ENCODE measurements at places on chromosomes 1 and 21. TPM values are rescaled to one million over a fixed set of nuclear protein-coding genes. Genes with fewer than 3 reads are reported as not detected.

Gene FCMR
- total RNA-seq = 4.2 TPM

DNA sequence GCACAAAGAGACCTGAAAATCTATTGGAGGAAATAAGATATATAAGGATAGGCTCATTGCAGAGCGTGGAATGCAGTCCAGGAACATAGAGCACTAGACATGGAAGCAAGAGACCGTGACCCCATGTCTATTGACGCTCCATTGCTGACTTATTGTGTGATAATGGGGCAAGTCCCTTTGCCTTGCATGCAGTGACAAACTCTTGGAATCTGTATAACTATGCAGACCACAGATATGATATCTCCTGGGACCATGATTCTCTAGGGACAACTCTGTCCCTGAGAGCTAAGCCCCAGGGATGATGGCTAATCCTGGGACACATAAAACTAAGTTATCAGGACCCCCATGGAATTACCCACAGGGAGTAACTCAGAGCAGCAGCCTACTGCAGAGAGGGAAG lies 73.1 kb upstream of the PRDX6 start:
- H3K36me3 ChIP-seq = no peaks in the 10 kb centered on the region
- peaks cover 20% of the 10 kb centered on the region for H3K4me1 ChIP-seq
- no peak overlapping the region for H3K4me3 ChIP-seq
- no peaks in the 10 kb centered on the region for H3K27me3 ChIP-seq

Gene DPT
- total RNA-seq = 1.7 TPM

Gene LRRC7
- not detected for total RNA-seq

Gene XPR1
- 19.8 TPM for total RNA-seq

DNA sequence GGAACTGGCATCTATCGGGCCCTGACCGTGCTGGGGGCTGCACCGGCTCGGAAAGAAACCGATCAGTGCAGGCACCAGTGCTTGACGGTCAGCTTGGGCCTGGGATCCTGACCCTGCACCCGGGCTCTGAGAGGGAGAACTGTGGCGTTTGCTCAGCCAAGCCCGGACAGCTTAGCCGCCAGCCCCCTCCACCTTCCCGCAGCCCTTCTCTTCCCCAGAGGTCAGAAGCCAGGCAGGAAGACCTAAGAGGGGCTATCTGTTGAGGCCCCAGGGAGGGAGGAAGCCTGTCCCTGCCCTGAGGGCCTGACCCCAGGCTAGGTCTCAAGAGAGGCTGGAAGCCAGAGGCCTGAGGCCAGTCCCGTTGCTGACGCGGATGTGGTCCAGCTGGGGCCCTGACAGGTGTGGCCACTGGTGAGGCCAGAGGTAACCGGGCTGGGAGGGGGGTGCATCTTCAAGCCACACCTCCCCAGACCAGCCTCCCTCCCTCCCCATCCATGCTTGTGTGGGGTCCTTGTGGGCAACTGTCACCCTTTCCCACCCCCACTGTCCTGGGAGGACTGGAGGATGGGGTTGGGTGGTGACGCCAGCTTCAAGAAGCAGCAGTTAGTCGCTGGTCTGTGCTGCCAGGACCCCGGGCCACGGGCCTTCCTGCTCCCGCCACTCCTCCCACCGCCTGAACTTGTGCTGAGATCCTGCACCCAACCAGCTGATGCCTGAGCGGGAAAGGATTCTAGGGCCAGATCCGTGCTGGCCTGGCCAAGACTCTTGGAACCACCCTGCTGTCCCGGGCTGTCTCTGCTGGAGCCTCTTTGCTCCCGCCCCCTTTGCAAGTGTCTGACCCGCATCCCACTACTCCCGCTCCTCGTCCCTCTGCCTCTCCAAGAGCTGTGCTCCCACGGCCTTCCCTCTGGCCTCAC lies 2.6 kb upstream of the DVL1 start:
- peaks cover 23% of the 10 kb centered on the region for H3K36me3 ChIP-seq
- DNase-seq = no peak
- H3K27ac ChIP-seq = peak overlapping the region; percentile 53
- peak overlapping the region; percentile 22 for H3K4me3 ChIP-seq
- peaks cover 62% of the 10 kb centered on the region for H3K4me1 ChIP-seq

DNA sequence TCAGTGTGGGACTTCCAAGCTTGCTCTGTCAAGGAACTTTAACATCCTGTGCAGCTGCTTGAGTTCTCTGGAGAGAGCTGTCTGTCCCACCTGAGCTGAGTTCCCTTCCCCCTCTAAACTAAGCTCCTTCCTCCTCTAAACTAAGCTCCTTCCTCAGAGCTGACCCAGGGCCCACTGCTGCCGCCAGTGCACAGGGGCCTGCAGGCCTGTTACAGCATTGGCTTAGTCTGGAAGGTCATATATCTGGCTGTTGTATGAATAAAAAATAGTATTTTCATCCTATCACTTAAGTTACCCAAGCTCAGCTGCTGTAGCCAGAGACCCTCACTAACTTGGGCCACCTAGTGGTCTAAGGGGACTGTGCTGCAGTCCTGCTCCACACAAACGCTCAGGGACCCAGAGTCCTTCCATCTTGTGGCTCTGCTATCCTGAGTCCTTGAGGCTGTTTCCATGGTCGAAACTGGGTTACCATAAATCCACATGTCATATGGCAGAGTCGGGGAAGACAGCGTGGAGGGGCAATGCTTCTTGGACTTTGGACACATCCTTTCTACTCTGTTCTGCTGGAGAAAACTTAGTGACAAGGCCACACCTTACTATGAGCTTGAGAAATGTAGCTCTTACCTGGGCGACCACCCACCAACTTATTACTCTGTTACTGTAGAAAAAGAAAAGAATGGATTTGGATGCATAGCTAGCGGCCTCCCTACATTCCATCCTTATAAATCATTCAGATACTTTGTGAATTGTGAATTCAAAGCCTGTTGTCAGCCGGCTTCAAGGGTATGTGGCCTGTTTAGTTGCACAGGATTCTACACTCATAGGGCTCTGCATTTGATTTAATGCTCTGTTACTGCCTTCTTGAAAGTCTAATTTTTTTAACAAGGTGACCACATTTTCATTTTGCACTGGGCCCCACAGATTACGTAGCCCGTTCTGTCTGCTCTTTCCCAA lies 71.4 kb upstream of the GCLM start:
- H3K27me3 ChIP-seq = no peaks in the 10 kb centered on the region
- peak overlapping the region; percentile 72 for H3K27ac ChIP-seq
- DNase-seq = no peak

GRCh38 chr1:221157026-221157761 lies 278.0 kb downstream of the HLX start:
- H3K4me3 ChIP-seq = no peak overlapping the region
- H3K36me3 ChIP-seq = no peaks in the 10 kb centered on the region
- DNase-seq = no peak
- H3K4me1 ChIP-seq = no peaks in the 10 kb centered on the region

DNA sequence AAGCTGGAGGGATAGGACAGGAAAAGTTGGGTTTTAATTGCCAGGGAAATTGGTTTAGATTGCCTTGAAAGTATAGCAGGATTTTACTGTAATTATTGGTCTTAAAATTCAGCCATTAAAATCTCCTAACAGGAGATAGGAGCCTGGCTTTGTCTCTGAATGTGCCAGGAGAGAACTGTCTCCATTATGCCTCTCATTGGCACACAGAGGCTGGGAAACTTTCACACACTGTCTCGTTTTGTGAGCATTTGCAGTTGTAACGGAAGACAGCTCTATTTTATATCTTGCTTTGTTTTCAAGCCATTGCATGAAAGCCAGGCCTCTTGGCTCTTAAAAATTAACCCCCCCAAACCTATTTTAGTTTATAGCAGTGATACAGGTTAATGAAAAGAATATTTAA lies 12.5 kb downstream of the DNAJC6 start:
- H3K4me3 ChIP-seq = no peak overlapping the region
- H3K27me3 ChIP-seq = no peaks in the 10 kb centered on the region
- H3K36me3 ChIP-seq = no peaks in the 10 kb centered on the region
- no peak for DNase-seq

Gene CD58
- 19.4 TPM for total RNA-seq

DNA sequence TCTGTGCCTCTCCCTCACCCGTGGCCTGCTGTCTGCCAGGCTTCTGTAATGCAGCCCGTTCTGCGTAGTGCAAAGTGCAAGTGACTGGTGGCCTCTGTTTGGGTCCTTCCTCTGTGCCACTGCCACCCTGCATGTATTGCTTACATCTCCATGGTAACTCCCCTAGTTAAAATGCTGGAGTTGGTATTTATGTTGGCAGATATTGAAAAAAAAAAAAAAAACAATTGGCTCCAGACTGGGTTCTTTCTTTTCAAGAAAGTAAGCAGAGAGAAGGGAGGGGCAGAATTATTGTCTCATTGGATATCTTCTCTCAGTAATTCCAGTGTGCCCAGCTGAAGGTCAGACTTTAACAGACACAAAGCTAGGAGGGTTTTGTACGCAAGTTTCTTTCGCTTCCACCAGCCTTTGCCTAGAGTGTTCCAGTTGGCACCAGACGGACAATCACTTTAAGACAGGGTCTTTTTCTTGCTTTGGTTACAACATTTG lies 242.3 kb downstream of the PBX1 start:
- no peak overlapping the region for H3K4me3 ChIP-seq
- H3K27ac ChIP-seq = peak overlapping the region; percentile 73
- H3K36me3 ChIP-seq = peaks cover 30% of the 10 kb centered on the region
- H3K4me1 ChIP-seq = no peaks in the 10 kb centered on the region
- no peaks in the 10 kb centered on the region for H3K27me3 ChIP-seq

GRCh38 chr1:205458777-205459566 lies 3.1 kb upstream of the BLACAT1 start:
- DNase-seq = no peak
- peaks cover 30% of the 10 kb centered on the region for H3K27me3 ChIP-seq
- no peak overlapping the region for H3K4me3 ChIP-seq
- peaks cover 27% of the 10 kb centered on the region for H3K4me1 ChIP-seq

DNA sequence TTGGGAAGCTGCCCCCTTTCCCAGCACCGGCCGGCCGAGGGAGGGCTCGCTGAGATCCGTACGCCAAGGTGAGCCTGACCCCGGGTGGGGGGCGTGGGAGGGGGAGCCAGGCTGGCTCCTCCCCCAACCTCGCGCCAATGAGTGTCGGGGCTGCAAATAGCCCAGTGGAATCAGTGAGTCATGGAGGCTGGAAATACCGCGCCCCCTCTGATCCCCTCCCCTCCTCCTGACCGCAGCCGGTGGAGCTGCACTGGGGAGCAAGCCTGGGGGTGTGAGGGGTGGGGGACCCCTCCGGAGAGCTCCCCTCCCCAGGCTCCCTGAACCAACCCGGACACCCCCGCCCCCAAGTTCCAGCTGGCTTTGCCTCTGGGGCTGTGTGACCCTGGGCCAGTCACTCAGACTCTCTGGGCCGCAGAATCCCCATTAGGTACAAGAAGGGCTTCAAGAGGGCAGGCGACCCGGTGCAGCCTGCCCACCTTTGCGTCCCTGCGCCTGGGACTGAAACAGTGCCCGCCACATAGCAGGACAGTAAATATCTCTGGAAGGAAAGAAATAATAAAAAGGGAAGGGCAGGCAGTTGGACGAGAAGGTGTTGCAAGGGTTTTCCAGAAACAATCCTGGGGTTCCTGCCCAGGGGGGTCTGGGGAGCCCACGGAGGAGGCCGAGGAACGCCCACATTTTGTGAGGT lies 4.5 kb downstream of the HSPB7 start:
- H3K4me1 ChIP-seq = peaks cover 69% of the 10 kb centered on the region
- no peak for DNase-seq
- peak overlapping the region; percentile 64 for H3K27ac ChIP-seq
- no peaks in the 10 kb centered on the region for H3K27me3 ChIP-seq
- H3K4me3 ChIP-seq = peak overlapping the region; percentile 58
- no peaks in the 10 kb centered on the region for H3K36me3 ChIP-seq

Gene BRINP3
- 0.50 TPM for total RNA-seq

DNA sequence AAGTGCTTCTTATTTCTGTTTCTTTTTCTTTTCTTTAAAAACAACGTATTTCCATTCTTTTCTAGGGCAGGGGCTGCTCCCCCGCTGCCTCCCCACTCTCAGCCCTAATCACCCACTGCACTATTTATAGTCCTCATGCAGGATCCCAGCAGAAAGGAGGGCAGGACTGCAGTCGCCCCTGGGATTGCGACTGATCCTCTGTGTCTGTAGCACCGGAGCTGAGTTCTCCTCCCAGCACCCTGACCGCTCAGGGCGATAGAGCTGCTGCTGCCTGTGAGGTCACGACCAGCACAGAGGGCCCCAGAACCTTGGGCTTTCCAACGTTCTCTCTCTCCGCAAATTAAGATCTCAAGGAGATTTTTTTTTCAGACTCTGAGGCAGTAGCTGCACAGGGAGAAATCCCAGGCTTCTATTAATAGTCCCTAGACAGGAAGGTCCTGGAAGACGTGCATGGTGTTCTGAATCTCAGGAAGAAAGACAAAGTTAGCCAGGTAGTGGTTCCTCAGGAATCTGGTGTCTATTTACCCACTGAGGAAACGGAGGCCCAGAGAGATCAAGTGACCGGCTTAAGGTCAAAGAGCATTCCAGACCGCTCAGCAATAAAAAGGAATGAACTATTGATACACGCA lies 46.8 kb downstream of the PRAMEF20 start:
- H3K27ac ChIP-seq = no peak overlapping the region
- no peaks in the 10 kb centered on the region for H3K27me3 ChIP-seq
- no peaks in the 10 kb centered on the region for H3K4me1 ChIP-seq

- peaks cover 16% of the 10 kb centered on the region for H3K36me3 ChIP-seq
- H3K27me3 ChIP-seq = no peaks in the 10 kb centered on the region
- H3K27ac ChIP-seq = no peak overlapping the region
- peaks cover 51% of the 10 kb centered on the region for H3K4me1 ChIP-seq
- DNase-seq = no peak
- H3K4me3 ChIP-seq = no peak overlapping the region
These were observed 31.0 kb downstream of the TGFBR3 start for GRCh38 chr1:91854852-91855534.

Gene ABCG1
- 2.9 TPM for total RNA-seq

GRCh38 chr1:165063181-165063965 lies 293.1 kb downstream of the LMX1A start:
- H3K27ac ChIP-seq = peak overlapping the region; percentile 9
- peaks cover 12% of the 10 kb centered on the region for H3K4me1 ChIP-seq
- no peak overlapping the region for H3K4me3 ChIP-seq

DNA sequence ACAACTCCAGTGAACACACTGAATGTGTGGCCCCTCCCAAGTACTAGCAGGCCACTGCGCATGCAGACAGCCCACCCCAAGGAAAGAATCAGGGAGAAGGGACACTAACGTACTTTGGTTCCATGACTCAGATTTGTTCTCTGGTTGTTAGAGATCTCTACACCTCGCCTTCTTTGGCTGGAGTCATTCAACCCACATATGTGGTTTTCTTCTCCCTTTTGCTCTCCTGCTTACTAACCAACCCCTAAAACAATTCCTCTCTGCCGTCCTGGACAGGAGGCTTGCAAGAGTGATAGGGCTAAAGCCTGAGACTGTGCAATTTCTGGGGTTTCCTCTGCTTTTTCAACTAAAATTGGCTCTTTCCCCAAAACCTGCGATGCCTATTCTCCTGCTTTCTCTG lies 5.7 kb upstream of the CD48 start:
- no peaks in the 10 kb centered on the region for H3K36me3 ChIP-seq
- no peak overlapping the region for H3K27ac ChIP-seq
- no peaks in the 10 kb centered on the region for H3K27me3 ChIP-seq
- peaks cover 2% of the 10 kb centered on the region for H3K4me1 ChIP-seq
- no peak for DNase-seq

DNA sequence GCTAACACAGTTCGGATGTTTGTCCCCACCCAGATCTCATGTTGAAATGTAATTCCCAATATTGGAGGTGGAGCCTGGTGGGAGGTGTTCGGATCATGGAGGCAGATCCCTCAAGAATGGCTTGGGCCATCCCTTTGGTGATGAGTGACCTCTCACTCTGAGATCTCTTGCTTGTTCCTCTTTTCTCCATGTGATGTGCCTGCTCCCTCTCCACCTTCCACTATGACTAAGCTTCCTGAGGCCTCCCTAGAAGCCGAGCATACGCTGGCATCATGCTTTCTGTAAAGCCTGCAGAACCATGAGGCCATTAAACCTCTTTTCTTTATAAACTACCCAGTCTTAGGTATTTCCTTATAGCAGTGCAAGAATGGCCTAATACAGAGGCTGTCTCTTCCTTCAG lies 8.1 kb upstream of the PLA2G5 start:
- H3K4me1 ChIP-seq = no peaks in the 10 kb centered on the region
- DNase-seq = no peak
- no peak overlapping the region for H3K27ac ChIP-seq
- no peak overlapping the region for H3K4me3 ChIP-seq

All from esophagus squamous epithelium (tissue), 5 donors.